ENCODE measurements at places on chromosomes 6 and 20.

GRCh38 chr6:81735756-81736380, 16.6 kb downstream of the TENT5A start:
- H3K4me1 ChIP-seq, result no peaks in the 10 kb centered on the region
- no peaks in the 10 kb centered on the region for H3K36me3 ChIP-seq
- H3K27ac ChIP-seq, result no peak overlapping the region
- H3K4me3 ChIP-seq, result no peak overlapping the region

DNA sequence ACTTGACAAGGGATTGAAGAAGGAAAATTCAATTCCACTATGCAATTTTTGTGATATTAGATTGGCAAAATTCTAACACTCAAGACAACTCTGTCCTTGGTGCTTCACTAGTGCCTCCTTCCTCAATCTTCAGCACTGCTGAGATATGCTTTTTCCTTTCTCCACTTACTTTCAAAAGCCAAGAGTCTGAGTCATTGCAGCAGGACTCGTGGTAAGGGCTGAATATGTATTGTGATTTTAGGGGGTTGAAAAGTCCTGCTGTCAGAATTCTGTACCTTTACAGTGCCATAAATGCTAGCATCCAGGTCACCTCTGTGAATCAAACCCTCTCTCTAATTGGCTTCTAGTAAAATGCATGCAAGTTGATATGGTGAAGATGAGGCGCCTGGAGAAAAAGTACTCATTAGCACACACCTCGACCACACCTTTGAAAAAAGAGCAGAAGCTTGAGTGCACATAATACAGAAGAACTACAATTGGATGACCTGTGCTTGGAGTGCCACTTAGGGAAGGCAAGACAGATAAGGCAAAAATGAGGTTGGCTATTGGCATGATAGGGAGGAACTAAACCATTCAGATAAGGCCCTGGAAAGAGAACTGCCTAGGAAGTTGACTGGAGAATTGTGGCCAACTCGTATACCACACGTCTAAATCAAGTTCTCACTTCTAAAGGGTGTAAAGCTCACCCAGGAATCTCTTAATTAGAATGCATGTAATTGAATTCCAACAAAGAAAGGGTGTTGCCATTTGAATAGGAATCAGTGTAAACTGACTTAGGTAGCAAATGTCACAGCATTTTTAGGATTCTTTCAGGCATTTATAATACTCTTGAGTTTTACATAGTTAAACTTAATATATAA, 43.6 kb upstream of the FAM83B start:
- peaks cover 3% of the 10 kb centered on the region for H3K4me1 ChIP-seq
- no peaks in the 10 kb centered on the region for H3K36me3 ChIP-seq
- no peaks in the 10 kb centered on the region for H3K27me3 ChIP-seq
- H3K4me3 ChIP-seq, result no peak overlapping the region
- no peak overlapping the region for H3K27ac ChIP-seq

DNA sequence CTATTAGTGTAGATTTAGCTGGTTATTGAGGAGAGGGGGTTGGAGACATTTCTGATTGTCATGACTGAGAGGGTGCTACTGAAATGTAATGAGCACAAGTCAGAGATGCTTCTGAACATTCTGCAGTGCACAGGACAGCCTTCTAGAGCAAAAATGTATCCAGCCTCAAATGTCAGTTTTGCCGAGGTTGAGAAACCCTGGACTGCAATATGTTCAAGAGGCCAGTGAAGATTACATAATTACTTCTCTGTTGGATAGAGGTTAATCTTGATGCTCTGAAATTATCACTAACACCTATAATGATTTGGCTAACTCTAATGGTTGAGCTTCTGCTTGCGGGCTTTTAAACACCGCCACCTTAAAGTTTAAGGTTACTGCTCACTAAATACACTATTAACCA, 3.4 kb upstream of the DUSP22 start:
- no peaks in the 10 kb centered on the region for H3K36me3 ChIP-seq
- H3K27ac ChIP-seq, result no peak overlapping the region
- DNase-seq, result no peak
- H3K4me3 ChIP-seq, result no peak overlapping the region
- H3K27me3 ChIP-seq, result no peaks in the 10 kb centered on the region

GRCh38 chr20:63856098-63856511, 5.2 kb upstream of the ABHD16B start:
- H3K4me3 ChIP-seq, result no peak overlapping the region
- H3K27ac ChIP-seq, result no peak overlapping the region
- H3K4me1 ChIP-seq, result peaks cover 3% of the 10 kb centered on the region
- no peaks in the 10 kb centered on the region for H3K36me3 ChIP-seq
- DNase-seq, result no peak

DNA sequence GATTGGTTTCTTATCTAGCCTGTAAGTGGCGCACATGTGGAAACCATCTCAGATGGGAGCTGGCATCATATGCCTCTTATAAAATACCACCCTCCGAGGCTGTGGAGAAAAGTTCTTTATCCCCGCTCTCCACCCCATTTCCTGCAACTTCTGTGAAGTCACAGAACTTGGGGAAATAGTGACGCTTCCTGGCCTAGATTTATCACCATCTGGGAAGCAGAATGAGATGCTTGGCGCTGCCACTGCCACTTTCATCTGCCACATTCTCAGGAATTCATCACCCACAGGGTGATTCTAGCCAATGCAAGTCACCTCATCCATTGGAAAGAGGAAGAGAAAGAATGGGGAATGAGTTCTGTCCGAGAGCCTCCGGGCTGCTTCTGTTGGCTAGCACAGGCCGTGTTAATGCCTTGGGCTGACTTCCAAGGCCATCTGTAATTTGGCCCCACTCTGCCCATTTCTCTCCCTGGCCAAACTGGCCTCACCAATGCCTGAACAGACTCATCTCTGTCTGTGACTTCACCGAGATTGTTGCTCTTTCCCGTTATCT, 148.8 kb upstream of the SOX4 start:
- H3K4me1 ChIP-seq, result no peaks in the 10 kb centered on the region
- no peaks in the 10 kb centered on the region for H3K27me3 ChIP-seq
- H3K4me3 ChIP-seq, result no peak overlapping the region
- no peak overlapping the region for H3K27ac ChIP-seq
- no peak for DNase-seq

DNA sequence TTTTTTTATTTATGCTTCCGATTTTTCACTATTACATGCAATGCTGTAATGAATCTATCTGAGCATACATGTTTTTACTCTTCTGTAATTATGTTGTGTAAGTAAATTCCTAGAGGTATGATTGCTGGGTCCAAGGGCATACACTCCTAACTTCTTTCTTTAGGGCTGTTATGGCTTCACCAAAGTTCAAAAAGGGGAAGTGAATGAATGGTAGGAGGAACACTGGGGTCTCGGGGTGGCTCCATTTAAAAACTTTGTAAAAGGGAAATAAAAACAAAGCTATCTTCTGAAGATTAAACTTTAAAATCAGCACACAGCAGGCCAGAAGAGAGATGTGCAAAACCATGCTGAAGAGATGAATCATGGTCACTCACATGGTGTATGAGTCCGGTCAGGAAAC, 289.1 kb upstream of the SUPT3H start:
- DNase-seq, result no peak
- no peaks in the 10 kb centered on the region for H3K4me1 ChIP-seq
- no peak overlapping the region for H3K4me3 ChIP-seq
- no peaks in the 10 kb centered on the region for H3K36me3 ChIP-seq
- no peak overlapping the region for H3K27ac ChIP-seq
- H3K27me3 ChIP-seq, result no peaks in the 10 kb centered on the region
